NAMALWA (cell line): ENCODE measurements at places on chromosomes 5 and 9.

DNA sequence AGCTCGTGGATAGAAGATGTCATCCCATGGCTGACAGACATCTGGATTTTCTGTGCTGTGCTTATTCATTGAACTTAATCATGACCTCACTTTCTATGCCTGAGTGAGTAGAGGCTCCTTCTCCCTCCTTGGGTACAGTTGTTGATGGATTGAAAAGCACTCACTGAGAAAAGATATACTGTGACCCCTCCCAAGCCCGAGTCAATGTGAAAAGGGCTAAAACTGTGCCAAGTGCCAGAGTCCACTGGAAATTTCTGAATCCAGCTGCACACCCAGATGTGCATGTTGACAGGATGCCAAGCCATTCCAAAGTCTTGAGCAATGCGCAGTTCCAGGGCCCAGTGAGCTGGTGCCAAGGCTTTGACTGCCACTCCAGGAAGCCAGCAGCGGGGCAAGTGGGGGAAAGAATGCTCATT lies 473.0 kb downstream of the NTRK2 start:
- DNase-seq, result no peak

DNA sequence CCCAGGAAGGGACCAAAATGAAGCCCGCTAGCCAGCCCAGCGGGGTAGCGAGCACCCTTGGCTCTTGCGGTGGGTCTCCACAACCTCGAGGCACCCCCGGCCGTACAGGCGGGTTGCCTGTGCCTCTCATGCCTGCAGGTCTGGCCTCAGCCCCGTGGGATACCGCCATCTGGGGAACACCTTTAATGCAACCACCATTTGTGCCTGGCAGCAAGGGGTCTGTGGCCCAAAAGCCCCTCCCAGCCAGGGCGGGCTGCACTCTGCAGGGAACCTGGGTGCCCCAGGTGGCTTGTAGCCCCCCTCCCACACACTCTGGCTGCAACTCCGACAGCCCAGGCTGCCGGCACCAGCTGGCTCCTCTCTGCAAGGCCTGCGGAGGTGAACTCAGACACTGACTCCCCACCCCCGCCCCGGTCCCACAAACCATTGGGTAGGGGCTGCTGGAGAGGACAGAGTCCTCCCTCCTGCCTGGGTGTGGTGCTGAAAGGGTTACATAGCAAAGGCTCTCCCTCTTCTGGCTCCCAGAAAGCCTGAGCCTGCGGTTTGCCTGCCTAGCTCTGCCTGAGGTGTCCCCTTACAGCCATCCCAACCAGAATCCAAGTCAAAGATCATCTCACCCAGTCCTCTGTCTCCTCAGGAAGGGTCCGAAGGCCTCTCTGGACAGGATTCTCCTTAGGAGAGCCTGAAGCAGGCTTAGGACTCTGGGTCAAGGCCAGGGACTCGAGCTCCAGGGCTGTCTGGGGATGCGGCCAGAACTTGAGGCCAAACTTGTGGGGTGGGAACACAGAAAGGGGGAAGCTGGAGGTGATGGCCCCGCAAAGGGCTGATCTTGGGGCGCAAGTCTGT lies 109.4 kb downstream of the PSD2 start:
- DNase-seq, result no peak

- DNase-seq, result no peak
Observed at GRCh38 chr5:168578538-168579487, at the start of gene PANK3. Gene PANK3, minus strand, starts transcription at chr5:168579368. Its CDS starts 85 bp downstream, at chr5:168579283.

DNA sequence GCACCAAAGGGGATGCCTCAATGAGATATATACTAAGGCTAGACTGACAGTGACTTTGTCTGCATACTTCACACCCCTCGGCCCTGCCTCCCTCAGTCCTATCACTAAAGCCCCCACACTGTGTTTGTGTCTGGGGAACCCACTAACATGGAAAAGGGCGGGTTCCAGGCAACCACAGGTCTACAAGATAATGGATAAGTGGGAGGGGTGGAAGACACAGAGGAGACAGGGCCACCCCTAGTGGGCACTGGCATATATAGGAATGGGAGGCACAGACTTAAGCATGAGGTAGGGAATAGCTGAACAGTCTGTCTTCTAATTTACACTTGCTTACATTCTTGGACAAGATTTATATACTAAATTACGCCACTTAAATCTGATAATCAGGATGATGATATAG lies 74.0 kb downstream of the SLIT3 start:
- DNase-seq, result no peak

DNA sequence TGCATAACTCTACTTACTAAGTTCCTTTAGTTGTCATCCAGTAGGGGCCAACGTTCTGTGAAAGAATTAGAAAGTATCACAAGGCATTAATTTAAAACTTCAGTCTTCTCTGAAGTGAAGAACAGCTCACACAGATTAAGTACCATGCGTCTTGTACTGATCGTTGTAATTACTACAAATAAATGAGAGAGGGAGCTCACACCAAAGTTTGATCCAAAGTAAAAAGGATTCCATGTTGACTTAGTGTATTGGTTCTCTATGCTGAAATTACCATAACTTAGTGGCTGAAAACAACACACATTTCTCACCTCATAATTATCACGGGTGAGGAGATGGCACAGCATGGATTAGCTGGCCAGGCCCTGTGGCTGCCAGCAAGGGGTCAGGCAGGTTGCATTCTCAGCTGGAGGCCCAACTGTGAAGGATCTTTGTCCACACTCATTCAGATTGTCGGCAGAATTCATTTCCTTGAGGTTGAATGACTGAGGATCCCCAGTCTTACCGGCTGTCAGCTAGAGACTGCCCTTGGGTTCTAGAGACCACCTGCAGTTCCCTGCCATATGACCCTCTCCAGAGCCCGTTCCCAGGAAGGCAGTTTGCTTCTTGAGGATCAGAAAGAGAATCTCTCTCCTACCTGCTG lies 169.1 kb downstream of the YTHDC2 start:
- peak; percentile 12 for DNase-seq

DNA sequence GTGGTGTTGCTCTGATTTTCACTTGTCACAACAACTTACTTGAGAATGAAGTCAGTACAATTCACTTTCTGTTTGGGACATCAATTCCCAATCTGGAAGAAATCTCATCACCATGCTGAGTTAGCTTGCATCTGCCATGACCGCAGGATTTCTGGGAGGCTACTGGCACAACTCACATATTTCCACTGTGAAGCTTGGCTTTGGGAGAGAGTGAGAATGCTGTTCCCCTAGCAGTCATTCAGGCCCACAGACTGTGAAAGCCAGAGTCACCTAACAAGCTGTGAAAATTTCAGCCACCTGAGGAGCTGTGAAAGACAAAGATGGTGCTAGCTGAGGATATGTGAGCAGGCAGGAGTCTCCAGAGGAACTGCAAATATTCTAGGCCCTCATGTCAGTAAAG lies 365.2 kb upstream of the TUSC1 start:
- DNase-seq, result no peak

DNA sequence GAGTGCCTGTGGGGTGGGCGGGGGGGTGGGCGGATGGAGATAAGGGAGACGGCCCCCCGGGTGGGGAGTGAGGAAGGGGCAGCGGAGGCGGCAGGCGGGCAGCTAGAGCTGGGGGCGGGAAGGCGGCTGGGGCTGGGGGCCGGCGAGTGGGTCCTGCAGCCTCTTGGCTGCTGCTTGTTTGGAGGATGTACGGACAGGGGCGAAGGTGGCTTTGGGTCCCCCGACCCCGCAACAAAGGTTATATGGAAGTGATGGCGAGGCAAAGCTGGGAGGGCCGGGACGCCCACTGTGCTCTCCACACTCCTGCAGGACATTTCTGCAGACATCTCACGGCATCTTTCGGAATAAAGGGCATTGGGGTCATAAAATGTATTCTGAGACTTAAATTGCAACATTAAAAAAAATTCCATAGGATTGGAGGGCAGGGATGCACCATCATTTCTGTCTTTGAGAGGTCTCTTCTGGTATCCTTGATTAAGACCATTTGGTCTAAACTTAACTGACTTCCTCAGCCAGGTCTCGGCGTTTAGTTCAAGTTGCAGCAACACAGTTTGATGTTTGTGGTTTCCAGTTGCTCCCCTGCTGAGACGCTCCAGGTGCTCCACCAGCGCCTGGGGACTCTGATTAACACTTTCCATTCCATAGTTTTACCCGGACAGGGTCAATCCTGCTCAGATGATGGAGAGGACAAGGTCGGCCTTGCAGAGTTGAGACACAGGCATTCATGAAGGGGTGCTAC lies 101.6 kb upstream of the SSBP2 start:
- DNase-seq, result peak; percentile 30

DNA sequence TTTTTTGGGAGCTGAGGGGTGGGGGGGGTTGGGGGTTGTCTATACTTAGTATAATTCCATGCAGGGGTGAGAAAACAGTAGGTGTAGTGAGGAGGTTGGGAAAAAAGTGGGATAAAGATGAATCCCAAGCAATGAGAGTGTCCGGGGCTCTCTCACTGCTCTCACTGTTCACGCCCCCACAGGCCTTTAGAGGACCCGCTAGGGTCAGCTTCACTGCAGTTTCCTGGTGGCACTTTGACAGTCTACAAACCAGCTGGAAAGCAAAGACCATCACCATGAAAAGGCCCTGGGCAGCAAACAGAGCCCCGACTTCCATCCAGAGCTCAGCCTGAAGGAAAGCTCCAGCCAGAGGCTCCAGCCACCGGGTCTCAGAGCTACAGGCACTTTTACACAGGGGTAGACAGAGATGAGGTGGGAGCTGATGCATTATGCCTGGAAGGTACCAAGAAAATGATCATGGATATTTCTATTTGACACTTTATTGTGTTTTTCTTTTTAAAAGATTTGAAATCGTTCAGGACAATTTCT lies 355.1 kb downstream of the ADAMTS6 start:
- no peak for DNase-seq

DNA sequence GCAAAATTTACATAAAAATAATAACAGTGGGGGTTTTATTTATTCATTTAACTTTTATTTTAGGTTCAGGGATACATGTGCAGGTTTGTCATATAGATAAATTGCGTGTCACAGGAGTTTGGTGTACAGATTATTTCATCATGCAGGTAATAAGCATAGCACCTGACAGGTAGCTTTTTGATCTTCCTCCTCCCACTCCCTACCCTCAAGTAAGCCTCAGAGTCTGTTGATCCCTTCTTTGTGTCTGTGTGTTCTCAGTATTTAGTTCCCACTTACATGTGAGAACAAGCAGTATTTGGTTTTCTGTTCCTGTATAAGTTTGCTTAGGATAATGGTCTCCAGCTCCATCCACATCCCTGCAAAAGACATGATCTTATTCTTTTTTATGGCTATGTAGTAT lies 240.3 kb downstream of the KIAA0825 start:
- DNase-seq, result no peak

DNA sequence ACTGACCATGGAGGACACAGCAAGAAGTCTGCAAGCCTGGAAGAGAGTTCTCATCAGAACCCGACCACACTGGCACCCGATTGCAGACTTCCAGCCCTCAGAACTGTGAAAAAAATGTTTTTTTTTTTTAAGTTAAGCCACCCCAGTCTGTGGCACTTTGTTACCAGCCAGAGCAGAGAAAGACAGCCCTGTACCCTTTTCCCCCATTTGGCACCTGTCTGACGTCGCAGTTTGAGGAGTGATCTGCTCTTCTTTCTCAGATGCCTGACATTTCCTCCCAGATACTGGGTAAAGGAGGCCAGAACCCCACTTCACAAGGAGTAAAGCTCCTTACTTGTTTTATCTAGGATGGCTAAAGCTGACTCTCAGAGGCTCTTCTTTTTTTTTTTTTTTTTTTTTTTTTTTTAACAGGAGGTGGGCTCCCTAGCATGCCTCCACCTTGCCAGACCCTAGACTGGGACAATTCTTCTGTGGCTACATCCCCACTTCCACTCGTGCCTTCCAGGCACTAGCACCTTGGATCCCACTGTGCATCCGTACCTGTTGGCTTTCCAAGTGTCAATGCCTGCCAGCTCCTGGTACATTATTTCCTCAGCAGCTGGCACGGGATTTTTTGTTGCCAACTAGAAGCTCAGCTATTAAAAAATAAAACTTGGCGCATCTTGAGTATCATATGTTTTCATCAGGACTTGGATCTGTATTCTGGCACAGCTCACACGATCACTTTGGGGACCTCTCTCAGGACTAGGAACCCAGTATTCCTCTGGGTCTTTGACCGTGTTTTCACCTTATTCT lies 14.4 kb downstream of the CAMK4 start:
- DNase-seq, result no peak

DNA sequence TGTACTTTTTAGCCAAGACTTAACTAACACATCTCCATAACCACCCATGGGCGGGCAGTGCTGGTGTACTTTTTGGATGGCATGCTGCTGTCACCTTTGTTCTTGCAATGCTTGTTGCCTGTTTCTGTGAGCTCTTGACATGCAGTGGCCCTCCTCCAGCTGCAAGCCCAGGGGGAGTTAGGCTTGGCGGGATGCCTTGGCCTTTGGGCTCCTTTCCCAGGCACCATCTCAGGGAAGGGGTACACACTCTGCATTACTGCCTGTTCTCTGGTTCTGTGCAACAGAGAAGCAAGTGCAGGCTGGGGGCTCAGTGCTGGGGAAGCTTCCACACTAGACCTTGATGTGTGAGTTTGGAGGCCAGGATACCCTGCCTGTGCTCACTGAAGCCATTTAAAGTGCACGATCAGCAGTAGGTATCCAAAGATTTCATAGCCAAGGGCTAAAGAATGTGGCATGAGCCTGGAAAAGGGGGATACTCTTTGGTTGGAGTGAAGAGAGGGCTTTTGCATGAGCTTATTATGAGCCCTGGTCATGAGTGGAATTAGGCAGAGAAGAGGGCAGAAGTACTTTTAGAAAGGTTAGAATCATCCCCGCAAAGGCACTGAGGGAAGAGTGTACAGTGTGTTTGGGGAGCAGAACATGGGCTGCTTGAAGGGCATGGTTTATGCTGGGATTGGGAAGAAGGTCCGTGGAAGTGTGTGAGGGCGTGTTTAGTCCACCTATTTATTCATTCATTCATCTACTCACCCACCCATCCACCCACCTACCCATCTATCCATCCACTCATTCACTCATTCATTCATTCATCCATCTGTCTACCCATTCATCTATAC lies 22.5 kb downstream of the PSAT1 start:
- DNase-seq, result no peak
